NCI-H524 treated with DMSO at 0.1 percent for 48 hours (cell line): ENCODE measurements at places on chromosomes 16 and 17.
A peak's percentile ranks its signal among the peaks of the same experiment; 100 is the strongest.

GRCh38 chr17:78356101-78356713 lies 3.7 kb downstream of the SOCS3 start:
- DNase-seq = no peak

DNA sequence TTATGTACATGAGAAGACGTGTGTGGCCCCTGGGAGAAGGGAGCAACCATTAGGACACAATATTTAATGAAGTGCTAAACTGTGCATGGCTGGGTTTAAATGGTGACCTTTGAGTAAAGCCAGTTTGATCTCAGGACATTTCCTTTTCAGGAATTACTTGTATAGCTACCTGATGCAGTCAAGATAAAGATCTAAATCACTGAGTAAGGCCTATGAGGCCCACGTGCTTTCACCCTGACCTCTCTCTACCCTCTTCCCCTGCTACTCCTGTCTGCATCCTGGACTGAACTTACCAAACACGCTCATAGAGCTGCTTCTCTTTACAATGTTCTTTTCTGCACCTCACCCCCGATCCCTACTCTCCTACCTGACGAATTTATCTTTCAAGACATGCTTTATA lies 98.9 kb downstream of the GRIN2A start:
- no peak for DNase-seq

DNA sequence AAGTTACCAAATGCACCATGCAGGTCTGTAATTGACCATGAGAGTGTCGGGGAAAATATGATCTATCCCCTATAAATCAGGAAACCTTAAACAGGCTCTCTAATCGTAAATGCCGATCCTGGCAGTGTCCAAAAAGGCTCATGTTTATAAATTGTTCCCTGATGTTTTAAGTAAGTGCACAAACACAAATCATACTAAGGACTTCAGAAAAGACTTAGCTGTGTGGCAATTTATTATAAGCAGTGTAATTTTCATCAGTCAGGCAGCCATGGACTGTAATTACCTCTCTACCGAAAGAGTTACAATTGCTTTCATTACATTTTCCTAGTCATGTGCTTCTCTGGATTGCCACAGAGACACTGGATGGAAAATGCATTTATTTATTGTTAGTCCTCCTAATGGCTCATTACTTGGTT lies 73.4 kb upstream of the COX10 start:
- DNase-seq = no peak

DNA sequence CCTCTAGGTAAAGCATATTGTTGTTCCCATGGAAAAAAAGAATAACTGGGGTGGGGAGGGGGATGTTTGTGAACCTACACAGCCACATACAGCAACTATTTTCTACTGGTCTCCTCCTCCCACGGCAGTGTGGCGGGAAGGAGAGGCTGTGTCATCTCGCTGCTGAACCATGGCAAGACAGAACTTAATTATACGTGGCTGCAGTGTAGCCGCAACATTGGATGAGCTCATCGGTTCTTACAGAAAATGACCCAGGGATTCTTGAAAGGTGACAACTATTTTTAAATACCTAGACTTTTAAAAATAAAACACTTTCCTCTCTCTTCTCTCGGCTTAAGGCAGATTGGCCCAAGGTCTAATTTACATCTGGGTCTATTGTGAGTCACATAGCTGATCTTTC lies 19.8 kb upstream of the TEKT3 start:
- DNase-seq = no peak

DNA sequence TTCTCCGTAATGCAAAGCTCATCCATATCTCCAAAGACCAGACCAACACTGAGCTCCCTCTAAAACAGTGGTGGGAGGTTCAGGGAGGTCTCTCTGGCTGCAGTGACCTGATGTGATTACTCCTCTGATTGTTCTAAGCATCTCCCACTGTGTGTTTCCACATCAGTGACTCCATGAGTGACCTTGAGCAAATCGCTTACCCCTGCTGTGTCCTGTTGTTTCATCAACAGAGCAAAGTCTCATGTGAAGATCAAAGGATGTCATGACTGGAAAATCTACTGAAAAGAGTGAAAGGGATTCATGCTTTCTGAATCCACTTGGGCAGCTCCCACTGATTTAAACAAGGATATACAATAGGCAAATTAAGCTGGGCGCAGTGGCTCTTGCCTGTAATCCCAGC lies 352.9 kb downstream of the TMEM114 start:
- DNase-seq = no peak

GRCh38 chr16:57022445-57022844 lies 33.1 kb downstream of the NLRC5 start:
- no peak for DNase-seq

DNA sequence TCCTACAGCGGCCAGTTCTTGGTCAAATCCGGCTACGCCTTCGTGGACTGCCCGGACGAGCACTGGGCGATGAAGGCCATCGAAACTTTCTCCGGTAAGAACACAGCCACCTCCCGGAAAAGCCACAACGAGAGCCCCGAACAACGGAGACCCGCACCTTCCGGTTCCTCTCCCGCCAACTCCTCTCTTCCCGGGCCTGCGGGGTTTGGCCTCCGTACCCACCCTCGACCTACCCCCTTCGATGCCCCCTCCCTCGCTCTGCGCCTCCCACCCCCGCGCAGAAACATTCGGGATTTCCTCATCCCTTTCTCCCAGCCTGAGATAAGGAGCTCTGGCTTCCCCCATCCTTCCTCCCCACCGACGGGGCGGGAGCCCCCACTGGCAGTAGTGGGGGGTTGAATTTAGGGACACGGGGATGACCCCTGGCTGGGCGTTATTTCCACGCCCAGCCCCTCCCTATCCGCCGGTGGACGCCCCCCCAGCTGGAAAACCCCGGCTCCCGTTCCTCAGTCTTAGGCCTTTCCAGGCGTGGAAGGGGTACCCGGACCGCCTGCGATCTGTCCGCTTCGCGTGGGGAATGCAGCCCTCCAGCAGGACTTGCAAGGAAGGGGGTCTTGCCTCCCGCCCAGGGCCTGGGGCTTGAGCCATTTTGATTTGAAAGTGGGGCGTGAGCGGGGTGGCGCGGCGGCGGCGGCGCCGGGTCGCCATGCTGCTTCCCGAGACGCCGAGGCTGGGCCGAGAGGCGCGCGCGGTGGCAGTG lies 822 bp downstream of the IGF2BP1 start:
- no peak for DNase-seq

DNA sequence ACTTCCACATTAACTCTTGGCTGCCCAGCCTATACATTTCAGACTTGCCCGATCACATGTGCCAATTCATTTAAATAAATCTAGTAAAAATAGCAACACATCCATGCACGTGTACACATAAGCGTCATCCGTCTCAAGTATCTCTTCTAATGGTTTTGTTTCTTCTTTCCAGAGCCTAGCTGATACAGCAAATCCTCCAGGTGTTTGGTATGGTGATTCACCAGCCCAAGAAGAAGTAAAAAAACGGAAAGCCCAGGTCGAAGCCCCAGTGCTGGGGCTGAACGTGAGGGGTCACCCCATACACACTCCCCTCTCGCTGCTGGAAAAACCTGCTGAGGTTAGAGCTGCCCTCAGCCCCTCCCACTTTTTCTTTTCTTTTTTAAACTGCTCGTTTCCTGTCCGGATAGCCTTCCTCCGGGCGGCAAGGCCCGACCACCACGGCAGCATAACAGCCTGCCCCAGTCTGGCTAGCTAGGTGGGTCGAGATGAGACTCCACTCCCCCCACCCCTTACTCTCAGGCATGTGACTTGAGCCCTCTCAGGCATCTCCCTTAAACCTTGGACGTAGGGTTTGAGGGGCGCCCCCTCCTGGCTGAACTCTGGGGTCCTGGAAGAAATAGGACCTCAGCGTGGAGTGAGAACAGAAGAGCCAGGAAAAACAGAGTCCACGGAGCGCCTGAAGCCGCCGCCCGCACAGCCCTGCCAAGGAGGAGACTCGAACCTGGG lies 13.9 kb upstream of the OR1F1 start:
- no peak for DNase-seq

- no peak for DNase-seq
Measured at GRCh38 chr16:2460391-2460713, 443 bp downstream of the TEDC2 start.

- no peak for DNase-seq
Measured at GRCh38 chr17:81528651-81529436, 667 bp downstream of the FSCN2 start.

- peak; percentile 29 for DNase-seq
Measured at GRCh38 chr16:22321340-22322001, 24.3 kb downstream of the POLR3E start.

DNA sequence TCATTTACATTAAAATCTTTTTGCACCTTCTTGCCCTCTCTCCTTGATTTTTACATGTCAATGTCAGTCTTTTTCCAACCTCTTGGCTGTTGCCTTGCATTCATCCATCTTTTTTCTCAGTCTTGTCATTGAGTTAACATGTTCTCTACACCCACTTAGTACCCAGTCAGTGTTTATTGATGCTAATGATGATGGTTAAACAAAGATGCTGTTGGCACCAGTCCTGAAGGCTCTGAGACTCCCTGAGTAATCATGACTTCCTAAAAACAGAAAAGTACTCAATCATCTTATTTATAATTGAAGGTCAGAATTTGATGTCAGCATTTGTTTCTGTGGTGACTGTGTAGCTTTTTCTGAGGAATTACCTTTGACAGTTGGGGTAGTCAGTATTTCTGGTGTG lies 104.5 kb downstream of the NLK start:
- DNase-seq = no peak

GRCh38 chr17:1714980-1715802 lies 5.0 kb upstream of the TLCD2 start:
- no peak for DNase-seq

DNA sequence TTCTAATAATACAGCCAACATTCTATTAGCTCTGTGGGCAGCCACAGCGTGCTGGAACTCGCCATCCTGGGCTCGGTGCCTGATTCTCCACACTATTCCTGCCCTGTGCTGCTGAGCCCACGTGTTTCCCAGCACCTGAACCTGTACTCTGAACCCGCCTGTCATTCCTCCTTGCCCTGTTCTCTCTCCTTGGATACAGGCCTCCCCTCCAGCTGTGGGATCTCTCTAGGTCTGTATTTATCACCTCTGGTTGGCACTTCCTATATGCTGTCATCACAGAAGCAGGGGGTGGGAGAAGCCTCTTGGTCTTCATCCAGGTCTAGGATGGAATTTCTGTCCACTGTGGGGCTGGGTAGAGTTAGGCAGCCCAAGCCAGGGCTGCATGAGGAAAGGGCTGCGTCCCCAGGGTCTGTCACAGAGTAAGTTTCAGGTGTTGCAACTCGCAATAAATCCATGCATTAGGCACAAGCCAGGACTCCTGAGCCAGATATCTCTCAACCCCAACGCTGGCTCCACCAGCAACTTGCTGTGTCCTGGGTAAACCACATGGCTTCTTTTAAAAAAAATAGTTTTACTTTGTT lies 56.0 kb downstream of the ABAT start:
- no peak for DNase-seq

DNA sequence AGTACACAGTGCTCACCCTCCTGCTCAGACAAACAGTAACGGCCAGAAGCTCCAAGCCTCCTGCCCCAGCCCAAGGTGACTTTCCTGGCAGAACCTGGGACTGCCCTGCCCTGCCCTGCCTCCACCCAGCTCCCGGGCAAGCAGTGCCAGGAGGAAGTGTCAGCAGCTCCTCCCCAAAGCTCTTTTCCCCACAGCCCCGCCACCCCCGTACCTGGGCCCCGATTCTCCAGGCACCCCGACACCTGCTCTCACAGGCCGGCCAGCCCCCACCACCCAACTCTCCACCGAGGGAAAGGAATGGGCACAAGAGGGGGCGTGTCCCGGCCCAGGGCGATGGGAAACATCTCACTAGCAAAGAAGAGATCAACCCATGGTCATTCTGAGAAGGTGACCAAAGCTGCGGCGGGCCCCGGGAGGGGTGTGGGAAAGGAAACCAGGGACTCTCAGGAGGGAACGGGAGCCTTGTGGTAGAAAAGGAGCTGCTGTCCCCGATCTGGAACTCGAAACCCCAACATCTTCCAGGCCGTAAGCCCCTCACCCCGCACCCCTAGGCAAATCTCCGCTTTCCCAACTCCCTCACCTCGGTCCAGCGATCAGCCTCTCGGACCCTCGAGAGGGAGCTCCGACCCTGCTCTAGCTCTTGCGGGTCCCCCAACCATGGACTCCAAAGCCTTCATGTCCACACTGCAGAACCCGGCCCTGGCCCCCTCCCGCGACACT lies 1.2 kb downstream of the BCAR1 start:
- DNase-seq = no peak

GRCh38 chr17:43662413-43663141 lies 855 bp upstream of the MEOX1 start:
- DNase-seq = no peak

DNA sequence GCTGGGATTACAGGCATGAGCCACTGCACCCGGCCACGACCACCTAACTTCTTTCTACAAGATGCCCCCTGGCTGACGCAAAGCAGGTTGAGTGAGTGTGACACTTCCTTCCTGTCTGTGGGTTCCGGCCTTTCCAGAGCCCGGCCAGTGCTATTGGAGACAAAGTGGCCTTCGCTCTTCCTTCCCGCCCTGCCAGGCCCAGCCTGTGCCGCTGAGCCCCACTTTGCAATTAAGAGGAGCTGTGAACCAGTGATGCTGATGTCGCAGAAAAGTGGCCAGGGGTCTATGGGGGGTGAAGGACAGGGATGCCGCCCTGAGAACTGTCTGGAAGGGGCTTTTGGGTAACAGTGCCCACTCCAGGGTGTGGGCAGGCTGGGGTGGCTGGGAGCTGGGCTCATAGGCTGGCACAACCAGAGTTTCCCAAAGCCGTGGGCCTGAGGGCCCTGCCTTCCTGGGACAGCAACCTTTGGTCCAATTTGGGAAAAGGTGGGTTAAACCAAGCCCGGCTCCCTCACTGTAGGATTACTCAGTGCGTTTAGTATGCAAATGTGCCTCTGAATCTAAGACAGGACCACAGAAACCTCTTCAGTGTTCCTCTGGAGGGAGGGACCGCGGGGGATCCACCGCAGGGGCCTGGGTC lies 174.9 kb downstream of the SEC14L1 start:
- DNase-seq = no peak

- no peak for DNase-seq
Measured at GRCh38 chr17:37673386-37673785, 30.1 kb upstream of the DDX52 start.

- DNase-seq = peak; percentile 98
Measured at GRCh38 chr17:76497979-76498875, 3.0 kb downstream of the RHBDF2 start.

DNA sequence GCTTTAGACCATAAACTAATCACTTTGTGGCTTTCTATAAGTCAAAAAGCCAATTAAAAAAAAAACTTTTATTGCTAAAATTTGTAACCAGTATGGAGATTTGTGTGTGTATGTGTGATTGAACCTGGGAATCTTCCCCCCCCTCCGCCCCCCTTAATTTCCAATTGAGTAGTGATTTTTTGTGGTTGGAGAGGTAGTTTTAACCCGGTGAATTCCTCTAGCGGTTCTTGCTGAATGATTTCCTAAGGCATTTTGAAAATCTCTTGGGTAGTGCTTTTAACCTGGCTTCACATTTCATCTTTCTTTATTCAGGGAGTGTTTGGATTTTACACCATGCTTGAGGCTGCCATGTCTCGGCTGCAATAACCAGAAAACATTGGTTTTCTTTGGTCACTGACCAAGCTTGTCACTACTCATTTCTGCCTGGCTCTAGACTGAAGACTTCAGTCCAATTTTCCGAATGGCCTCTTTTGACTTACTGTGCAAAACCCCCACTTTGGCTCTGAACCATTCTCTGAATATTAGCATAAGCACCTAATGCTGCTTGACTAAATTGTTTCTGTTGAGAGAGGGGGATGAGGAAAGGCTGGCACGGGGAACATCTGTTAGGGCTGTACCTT lies 35.6 kb downstream of the PRKCA start:
- DNase-seq = peak; percentile 89

- no peak for DNase-seq
Measured at GRCh38 chr17:56892333-56892732, 21.5 kb downstream of the TRIM25 start.

- no peak for DNase-seq
Measured at GRCh38 chr17:80356231-80356856, 58.6 kb upstream of the ENDOV start.

- DNase-seq = no peak
Measured at GRCh38 chr17:71966459-71967313, 154.1 kb upstream of the SOX9 start.
